ENCODE measurements at places on chromosomes 6 and 20.

GRCh38 chr6:170042596-170043118 is 248.2 kb downstream of the DLL1 start:
- no peak for DNase-seq

GRCh38 chr6:101597693-101598092 is 204.2 kb downstream of the GRIK2 start:
- no peak for DNase-seq

DNA sequence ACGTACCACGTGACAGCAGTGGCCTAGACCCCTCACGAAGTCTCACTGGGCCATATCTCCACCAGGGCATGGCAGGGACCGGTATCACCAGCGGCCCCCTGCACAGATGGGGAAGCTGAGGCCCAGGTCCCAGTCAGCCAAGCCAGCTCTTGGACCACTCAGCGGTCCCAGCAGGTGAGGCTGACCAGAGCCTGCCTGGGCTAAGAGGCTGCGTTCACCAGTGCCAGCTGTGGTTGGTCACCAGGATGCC is 2.6 kb upstream of the MRGBP start:
- no peak for DNase-seq

DNA sequence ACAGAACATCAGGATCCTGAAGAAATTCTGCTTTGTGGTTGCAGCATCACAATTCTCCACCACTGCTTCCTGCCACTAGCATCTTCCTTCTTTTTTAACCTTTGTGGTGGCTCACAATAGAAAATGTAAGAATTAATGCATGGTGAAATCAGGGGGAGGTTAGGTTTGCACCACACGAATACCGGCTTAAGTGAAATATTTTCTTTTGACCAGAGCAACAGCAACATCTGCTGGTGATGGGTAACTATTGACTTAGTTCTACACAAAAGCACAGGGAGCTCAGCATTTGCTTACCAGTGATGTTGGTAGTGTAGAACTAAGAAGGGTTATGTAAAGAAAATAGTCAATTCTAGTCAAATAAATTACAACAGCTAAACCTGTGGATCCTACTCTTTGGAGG is 280.5 kb downstream of the SYNE1 start:
- DNase-seq = peak; percentile 66

DNA sequence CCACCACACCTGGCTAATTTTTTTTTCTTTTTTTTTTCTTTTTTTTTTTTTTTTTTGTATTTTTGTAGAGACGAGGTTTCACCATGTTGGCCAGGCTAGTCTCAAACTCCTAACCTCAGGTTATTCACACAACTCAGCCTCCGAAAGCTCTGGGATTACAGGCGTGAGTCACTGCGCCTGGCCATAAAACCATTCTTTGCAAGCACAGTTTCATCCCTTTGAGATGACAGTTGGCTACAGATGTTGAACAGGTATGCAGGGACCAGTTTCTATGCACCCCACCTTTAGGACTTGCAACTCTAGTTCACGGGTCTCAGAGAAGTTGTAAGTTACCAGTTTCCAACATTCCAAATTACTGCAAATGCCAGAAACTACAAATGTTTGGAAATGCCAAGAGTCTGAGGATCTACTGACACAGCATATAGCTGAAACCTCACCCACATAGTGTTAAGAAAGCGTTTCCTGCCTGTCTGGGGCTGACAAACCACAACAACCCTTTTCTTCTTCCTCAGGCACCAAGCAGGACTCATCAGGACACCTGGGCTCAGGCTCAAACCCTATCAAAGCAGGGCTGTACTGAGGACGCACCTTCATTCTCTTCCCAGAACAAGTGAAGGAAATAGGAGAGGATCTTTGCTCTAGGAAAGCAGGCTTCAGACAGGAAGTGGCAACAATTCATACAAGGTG is 22.9 kb downstream of the ARHGAP18 start:
- no peak for DNase-seq

DNA sequence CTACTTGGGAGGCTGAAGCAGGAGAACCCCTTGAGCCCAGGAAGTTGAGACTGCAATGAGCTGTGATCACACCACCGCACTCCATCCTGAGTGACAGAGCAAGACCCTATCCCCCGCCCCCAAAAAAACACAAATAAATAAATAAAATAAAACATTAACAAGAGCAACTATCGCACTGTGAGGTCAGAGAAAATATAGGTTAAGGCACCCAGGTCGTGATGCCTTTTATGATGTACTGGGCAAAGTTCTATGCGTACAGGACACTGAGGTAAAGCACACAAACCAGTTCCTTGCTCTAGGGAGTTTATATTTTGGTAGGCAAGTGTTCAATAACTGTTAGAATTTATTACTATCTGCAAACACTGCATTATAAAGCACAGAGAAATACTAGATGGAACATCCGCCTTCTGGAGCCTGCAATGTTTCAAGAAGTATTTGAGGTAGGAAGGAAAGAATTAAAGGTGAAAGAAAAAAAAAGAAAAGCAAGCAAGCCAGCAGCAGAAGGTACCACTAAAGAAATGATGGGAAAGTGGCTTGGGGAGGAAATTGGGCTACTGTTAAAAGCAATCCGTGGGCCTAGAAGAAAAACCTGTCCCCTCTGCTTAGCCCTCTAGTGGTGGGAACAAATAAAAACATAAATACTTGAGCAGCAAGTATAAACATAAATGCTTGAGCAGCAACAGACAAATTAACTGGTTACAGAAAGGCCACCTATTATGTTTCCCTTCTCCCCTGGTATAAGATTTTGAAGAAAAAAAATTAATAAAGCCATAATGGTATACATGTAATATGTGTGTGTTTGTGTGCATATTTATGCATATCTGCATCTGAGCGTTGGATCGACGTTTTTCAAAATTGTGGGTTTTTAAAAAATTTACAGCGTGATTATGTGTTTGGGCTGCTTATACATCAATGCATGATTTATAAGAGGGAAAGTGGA is 128.0 kb downstream of the PHACTR1 start:
- peak; percentile 36 for DNase-seq

GRCh38 chr6:126770176-126770575 is 348.3 kb upstream of the RSPO3 start:
- no peak for DNase-seq

DNA sequence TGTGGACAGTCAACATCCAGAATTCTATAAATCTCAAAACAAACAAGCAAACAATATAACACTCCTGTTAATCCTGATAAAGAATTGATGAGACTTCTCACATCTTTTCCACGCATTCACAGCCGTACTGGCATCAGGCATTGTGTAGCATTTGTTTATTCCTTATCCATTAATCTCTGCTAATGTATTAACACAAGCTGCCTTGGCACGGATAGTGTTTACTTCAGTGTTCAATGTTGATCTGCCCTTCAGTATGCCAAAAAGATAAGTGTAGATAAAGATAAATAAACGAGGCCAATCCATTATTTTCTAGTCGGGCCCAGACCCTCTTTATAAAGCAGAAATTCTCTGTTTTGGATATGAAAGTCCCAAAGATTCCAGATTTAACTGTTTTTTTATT is 16.1 kb downstream of the UFL1 start:
- DNase-seq = no peak

DNA sequence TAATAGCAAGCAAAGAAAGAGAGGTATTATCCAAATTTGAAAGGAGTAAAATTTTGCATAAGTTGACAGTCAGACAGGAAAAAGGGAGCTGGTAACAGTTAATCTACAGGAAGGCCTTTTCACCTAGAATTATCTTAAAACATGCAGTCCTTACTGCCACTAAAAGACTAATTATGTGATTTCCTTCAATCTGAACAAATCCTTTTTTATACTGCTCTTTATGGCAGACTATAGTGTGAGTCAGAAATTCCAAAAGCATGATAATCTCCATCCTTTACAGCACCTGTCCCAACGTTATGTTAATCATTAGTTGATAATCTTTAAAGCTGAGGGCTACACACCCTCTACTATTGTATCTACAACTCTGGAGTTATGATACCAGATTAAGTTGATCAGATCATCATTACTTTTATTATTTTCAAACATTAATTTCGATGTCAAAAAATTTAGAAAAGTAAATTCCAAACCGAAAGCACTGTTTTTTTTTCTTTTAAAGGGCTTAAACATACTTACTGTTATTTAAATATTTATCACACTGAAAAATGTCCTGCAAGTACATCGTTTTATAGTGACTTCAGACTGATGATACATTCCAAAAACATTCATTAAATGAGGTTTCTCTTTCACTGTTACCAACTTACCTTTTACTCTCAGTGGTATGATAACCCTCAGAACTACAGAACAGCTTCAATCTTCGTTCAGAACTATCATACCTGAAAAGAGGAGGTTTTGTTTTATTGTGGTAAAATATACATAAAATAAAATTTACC is 33.2 kb upstream of the AKAP7 start:
- no peak for DNase-seq

GRCh38 chr6:39404312-39404711 is 81.8 kb upstream of the KCNK16 start:
- no peak for DNase-seq

GRCh38 chr6:49950415-49950751 is 13.6 kb downstream of the DEFB114 start:
- DNase-seq = no peak

DNA sequence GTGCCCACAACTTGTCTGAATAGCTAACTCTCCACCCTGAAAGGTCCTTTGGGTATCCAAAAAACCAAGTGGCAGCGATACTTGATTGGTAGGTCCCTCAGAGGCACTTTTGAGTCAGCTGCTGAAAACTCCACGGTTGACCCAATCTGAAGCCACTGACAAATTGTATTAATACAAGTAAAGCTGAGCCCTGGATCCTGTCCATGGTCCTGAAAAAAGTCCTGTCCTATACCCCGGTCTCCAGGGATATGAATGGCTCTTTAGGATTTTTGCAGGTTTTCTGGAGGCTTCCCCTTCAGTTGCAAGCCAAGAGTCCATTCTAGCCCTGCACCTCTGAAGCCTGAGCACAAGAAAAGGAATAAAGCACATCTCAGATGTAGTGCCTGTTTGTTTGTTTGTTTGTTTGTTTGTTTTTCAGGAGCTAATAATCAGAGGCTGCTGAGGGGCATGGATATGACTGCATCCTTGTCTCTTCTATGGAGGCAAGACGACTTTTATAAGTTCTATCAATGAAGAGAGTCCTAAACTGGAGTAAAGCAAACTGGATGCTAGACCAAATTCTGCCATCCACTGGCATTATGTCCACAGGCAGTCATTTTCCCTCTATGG is 1.7 kb upstream of the SLC12A5 start:
- DNase-seq = peak; percentile 68

DNA sequence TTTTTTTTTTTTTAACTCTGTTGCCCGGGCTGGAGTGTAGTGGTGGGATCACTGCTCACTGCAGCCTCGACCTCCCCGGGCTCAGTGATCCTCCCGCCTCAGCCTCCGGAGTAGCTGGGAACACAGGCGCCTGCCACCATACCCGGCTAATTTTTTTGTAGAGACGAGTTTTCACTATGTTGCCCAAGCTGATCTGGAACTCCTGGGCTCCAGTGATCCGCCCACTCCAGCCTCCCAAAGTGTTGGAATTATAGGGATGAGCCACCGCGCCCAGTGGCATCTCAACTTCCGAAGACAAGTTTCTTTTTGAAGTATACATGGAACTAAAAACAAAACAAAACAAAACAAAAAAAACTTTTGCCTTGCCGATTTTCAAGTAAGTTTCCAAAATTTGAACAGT is 66.6 kb upstream of the ZNF184 start:
- DNase-seq = no peak

- DNase-seq = no peak
Measured at GRCh38 chr6:4879741-4880275, 103.6 kb downstream of the CDYL start.

- no peak for DNase-seq
Measured at GRCh38 chr6:115783402-115784061, 277.2 kb downstream of the FRK start.

- peak; percentile 97 for DNase-seq
Measured at GRCh38 chr6:53302678-53303360, 45.9 kb downstream of the ELOVL5 start.

DNA sequence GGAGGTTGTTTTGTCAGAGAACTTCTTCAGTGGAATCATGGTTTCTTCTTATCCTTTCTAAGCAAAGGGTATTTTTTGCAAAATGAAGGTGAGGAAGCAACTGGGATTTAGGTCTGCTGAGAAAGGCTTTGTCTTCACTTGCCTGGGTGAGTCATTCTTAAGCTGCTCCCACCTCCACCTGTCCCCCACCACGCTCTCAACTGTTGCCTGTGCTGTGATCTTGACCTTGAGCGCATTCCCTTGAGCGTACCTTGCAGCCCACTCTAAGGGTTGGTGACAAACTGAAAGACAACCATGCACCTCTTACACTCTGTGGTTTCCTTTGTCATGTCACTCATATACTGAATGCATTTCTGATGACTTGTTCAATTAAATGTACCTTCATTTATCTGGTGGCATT is 641.1 kb downstream of the RNF144B start:
- DNase-seq = no peak

DNA sequence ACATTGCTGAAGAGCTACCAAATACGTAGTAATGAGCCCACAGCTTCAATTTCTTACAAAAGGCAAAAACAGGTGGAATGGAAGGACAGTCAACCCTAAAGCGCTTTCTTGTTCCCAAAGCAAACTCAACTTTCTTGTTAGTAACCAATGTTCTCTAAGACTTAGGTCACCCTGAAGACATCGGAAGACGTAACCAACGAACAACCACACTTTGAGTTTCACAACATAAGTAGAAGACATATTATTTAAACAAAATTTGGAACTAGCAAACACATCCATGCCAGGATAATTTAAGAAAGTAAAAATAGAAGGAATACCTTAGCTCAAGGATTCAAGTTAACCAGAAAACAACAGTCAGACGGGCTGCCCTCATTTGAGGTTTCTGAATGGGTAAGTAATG is 51.0 kb downstream of the CNKSR3 start:
- DNase-seq = no peak

DNA sequence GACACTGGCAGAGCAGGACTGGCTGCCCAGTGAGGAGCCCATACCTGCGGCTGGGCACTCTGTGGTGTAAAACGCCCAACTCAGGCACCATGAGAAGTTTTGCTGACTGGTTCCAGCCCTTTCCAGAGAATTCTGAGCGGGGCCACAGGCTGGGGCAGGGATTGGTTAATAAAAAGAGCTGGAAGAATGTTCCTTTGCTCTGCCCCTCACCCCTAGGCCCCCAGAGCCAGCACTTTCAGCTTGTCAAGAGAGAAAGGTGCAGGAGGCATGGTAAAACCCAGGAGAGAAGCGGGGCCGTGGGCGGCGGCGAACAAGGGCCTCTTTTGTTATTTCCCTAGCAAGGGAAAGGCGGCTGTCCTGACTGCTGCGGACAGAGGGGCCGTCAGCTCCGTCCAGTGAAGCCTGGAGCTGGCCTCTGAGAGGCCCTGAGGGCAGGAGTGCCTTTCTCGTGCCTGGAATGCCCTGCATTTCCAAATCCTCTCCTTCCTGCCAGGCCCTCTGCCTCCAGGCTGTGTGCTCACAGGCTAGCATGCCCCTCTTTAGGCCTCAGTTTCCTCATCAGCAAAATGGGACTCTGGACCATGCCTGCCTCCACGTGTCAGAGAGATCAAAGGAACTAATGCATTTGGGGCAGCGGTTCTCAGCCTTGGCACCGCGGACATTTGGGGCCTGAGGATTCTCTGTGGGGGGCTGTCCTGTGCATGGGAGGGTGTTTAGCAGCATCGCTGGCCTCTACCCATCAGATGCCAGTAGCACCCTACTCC is 12.9 kb downstream of the SLC13A3 start:
- DNase-seq = no peak

- peak; percentile 77 for DNase-seq
Measured at GRCh38 chr6:30720738-30721197, 616 bp downstream of the TUBB start.
